ENCODE measurements at places on chromosomes 6 and 20. TPM values are rescaled to one million over a fixed set of nuclear protein-coding genes. Genes with fewer than 3 reads are reported as not detected.
A peak's percentile ranks its signal among the peaks of the same experiment; 100 is the strongest.

GRCh38 chr6:112620812-112621569 is 273.9 kb downstream of the RFPL4B start:
- DNase-seq: no peak

DNA sequence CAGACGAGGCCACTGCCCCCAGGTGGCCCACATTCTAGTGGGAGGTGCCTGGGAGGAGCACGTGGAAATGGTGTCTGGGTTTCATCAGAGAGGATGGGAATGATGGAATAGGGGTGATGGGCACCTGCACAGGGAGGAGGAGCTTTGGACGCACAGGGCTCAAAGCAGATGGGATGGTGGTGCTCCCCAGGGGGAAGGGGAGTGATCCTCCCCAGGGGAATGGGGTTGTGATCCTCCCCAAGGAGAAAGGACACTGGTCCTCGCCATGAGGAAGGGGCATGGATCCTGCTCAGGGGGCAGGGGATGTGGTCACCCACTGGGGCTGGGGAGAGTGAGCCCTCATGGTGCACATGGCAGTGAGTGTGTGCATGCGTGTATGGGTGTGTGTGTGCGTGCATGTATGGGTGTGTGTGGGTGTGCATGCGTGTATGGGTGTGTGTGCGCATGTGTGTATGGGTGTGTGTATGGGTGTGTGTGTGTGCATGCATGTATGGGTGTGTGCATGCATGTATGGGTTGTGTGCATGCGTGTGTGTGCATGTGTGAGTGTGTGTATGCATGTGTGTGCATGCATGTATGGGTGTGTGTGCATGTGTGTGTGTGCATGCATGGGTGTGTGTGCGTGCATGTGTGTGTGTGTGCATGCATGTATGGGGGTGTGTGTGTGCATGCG is 49.7 kb upstream of the SLCO4A1 start:
- DNase-seq: no peak

DNA sequence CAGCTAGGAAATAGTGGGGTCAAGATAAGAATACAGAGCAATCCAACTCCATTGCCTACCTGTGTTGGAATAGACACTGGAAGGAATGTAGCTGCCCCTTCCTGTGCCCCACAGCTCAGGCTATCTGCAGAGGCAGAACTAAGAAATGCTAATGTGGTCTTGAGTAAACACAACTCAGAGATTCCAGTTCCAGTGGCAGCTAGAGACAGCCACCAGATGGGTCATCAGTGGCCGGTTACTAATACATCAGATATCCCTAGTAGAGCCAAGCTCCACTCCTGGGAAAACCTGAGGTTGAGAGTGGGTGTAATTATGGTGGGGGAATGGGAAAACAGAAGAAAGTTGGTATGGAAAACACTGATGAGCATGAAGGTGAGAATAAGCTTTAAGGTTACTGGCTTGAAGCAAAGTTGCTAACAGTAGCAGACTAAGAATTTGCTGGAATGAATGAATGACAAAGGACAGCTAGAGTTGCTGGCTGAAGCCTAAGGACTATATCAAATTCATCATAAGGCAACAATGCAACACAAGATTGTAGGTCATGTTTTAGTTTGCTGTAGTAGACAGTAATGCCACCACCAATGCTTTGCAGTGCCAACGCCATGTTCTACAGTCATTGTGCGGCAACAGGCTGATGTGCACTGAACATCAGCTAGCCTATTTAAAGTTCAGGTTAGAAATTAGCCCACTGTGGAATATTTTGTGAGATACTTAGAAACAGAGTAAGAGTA is 28.3 kb upstream of the FAM83C start:
- no peak for DNase-seq

DNA sequence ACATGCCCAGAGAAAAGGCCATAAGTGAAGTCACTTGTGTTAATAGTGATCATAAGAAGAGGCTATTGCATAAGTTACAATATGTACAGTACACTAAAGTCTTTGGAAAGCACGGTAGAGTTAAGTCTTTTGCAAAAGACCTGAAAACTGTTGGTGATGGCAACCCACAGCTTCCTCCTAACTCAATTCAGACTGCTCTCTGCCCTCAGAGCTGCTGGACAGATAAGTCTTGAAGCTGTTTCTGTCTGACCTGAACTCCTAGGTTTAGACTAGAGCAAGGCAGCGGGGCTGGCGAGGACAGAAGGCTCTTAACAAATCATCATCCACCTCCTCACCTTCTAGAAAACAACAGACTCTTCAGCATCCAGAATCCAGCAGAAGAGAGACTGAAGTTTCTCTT is 125.4 kb downstream of the CD24 start:
- no peak for DNase-seq

- no peak for DNase-seq
Observed at GRCh38 chr20:45489083-45489531, 19.6 kb downstream of the WFDC2 start.

GRCh38 chr6:136627191-136627590 is 77.0 kb upstream of the MAP7 start:
- no peak for DNase-seq

DNA sequence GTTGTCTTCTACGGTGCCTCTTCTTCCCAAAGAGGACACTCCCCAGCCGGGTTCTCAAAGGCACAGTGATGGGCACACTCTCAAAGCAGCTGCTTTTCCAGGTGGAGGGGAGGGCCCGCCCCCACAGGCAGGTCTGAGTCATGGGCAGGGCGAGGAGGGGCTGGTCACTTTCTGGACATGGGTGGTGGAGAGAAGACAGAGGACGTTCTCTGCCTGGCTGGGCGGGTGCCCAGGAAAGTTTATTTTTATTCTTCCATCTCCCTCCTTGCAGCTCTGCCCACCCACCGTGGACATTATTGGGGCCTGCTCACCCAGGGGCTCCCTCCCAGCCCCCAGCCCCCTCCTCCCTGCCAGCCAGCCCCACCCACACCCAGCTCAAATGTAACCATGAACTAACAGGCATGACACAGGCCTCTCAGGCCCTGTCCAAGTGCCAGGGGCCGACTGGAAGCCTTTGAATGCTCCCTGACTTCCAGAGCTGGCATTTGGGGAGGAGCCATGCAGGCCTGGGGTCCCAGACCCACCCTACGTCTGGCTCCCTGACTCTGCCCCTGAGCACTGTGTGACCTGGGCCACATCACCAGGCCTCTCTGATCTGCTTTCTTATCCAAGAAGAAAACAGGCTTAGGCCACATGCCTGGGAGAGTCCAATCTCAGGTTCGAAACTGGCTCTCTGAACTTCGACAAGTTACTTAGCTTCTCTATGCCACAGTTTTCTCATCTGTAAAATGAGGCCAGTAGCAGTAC is 8.0 kb downstream of the TGM2 start:
- DNase-seq: no peak

- DNase-seq: no peak
Observed at GRCh38 chr20:40287683-40288082, 401.4 kb downstream of the MAFB start.

- DNase-seq: no peak
Observed at GRCh38 chr6:126335210-126335609, 4.7 kb upstream of the CENPW start.

DNA sequence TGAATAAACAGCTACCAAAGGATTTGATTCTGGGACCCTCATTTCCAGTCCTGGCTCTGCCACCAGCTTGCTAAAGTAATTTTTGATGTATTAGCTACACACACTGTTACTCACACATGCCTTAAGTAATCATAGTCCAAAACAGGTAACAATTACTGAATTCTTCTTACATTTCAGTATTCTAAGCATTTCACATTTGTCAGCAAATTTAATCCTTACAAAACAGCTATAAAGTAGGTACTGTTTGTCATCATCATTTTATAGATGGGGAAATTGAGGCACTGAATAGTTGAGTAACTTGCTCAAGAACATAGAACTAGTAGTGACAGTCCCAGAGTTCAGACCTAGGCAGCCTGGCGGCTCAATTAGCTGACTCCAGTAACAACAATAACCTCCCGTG is 272.6 kb downstream of the QKI start:
- no peak for DNase-seq

GRCh38 chr20:49549801-49550551 is 18.0 kb downstream of the PTGIS start:
- no peak for DNase-seq

DNA sequence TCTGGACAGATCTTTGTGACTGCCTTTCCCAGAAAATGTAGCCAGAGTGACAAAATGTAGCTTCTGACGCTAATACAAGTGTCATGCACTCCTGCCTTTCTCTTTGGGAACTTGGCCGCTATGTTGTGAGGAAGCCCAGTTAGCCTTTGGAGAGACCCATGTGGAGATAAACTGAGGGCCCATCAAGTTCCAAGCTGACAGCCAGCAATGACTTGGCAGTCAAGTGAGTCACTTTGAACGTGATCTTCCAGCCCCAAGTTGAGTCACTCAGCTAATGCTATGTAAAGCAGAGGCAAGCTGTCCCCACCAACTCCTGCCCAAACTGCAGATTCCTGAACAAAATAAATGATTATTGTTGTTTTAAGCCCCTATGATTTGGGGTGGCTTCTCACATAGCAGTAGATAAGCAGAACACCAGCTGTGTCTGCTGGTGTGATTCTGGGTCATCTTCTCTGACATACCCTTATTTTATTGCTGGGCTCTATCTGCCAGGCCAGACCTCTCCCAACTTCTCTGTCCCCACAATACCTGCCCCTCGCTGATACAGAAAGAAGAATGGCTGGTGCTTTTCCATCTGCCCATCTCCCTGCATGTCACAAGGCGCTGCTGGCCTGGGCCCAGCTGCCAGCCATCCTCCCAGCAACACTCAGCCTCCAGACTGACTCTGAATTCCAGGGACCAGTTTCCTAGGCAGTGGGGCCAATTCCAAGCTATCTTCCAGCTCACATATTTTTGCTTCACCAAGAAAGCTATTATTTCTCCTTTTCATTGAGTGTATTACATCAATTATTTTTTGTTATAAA is 274.8 kb downstream of the LRFN2 start:
- DNase-seq: no peak

DNA sequence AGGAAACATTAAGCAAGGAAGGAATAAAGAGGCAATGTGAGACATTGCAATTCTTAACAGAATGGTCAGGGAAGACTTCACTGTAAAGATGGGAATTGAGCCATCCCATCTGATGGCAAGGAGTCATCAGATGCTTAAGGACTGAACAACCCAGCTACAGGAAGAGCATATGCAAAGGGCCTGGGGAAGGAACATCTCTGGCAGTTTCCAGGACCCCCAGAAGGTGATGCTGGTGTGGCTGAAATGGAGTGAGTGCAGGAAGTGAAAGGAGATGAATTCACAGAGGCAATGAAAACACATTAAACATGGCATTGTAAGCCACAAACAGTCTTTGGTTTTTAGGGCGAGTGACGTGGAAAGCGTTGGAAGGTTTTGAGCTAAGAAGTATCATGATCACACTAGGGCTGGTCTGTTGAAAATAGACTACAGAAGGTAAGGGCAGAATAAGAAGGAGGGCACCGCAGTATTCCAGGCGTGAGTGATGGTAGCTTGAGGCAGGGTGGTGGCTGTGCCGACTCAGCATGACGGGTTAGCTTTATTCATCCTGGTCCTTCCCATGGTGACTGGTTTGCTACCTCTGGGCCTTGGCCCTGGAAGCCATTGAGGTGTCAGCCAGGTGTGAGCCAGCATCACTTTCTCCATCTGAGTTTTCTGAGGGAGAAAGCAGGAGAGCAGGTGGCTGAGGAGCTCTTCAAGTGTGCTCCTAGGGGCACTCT is 6.8 kb downstream of the BTN2A1 start:
- no peak for DNase-seq

DNA sequence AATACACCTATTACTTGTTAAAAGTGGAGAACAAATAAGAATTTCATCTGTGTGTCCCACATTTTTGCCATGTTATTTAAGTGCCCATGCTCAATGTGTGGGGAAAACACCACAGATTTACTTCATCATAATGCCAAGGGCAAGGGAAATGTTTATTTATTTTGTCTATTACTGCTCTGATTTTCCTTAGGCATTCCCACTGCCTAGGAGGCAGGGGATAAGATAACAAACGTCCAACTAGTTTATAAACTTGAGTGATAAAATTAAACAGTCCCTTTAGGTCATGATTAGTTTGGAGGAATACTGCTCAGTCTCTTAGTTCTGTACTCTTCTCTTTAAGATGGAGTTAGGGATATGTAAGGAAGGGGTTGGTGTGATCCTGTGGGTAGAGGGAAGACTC is 598.4 kb upstream of the MARCKS start:
- DNase-seq: no peak

DNA sequence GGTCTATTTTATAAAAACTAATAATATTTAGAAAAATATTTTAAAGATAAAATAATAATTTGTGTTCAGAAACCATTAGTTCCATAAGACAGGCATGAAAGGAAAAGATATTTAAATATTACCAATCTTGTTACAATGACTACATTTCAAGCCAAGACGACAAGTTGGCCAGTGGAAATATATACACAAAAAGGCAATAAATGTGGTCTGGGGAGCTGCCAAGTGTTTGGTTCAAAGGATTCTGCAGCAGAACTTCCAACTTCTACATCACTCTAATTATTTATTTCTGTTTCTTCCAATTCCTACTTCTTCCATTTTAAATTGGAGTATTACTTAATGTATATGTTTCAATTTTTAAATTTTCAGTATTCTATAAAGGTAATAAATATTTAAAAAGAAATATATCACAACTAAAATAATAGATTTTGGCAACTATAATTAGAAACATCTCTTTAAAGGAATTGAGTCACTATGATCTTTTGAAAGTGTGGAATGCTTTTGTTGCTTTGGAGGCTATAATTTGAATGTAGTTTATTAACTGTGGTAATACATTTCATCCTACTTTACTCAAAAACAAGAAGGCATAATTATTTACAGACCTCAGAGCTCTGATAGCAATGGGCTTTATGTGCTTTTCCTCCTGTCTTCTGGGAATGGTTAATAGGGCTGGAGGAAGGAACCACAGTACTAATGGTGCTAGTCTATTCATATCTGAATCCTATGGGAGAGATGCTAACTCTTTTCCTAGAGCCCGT is 129.7 kb upstream of the FAM184A start:
- no peak for DNase-seq

DNA sequence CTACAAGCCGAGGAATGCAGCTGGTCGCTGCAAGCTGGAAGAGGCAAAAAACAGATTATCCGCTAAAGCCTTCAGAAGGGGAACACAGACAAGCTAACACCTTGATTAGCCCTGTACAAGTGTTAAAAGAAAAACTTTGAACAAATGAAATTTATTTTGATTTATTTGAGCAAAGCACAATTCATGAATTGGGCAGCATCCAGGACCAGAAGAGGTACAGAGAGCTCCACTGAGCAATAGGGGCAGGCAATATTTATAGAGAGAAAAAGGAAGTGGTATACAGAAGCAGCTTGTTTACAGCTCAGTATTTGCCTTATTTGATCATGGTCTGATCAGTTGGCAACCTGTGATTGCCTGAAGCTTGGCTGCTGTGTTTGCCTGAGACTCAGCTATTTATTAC is 17.6 kb downstream of the HLA-DOB start:
- no peak for DNase-seq

- DNase-seq: peak; percentile 3
Observed at GRCh38 chr6:129006724-129007514, 124.0 kb downstream of the LAMA2 start.

The SLC22A16 gene
- 0.54 TPM for total RNA-seq

The STMN3 gene
- 12.8 TPM for total RNA-seq

The SALL4 gene
- total RNA-seq: 65.4 TPM

The CDH4 gene
- 0.23 TPM for total RNA-seq

The MMP24 gene
- total RNA-seq: 9.1 TPM

The F13A1 gene
- not detected for total RNA-seq

Measured in endothelial cell (in vitro differentiated cells).